Activated CD4-positive, alpha-beta memory T cell treated with anti-CD3 and anti-CD28 coated beads, Interleukin-2, amount 10 ng/mL, durations not matched to agents 7 days and 5 days (primary cell): ENCODE measurements at places on chromosomes 6 and 20. TPM values are rescaled to one million over a fixed set of nuclear protein-coding genes. Genes with fewer than 3 reads are reported as not detected.

DNA sequence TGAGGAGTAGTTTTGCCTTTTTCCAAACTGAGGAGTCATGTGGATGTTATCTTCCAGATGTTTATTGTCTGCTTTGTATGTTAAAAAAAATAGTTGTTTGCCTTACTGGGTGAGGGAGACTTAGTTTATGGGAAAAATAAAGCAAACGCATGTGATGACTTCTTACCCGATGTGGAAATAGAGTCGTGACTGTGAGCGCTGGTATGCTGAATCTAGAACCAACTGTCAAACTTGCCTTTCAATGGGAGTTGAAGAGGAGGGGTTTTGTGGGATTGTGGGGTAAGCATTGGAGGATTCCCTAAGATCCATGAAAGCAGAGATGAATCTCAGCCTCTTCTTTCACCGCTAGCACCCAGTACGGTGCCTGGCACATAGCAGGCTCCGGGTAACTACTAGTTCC is 5.3 kb downstream of the DCBLD1 start:
- no peak overlapping the region for H3K4me3 ChIP-seq
- H3K27ac ChIP-seq = no peak overlapping the region
- no peaks in the 10 kb centered on the region for H3K27me3 ChIP-seq
- H3K36me3 ChIP-seq = peaks cover 12% of the 10 kb centered on the region

DNA sequence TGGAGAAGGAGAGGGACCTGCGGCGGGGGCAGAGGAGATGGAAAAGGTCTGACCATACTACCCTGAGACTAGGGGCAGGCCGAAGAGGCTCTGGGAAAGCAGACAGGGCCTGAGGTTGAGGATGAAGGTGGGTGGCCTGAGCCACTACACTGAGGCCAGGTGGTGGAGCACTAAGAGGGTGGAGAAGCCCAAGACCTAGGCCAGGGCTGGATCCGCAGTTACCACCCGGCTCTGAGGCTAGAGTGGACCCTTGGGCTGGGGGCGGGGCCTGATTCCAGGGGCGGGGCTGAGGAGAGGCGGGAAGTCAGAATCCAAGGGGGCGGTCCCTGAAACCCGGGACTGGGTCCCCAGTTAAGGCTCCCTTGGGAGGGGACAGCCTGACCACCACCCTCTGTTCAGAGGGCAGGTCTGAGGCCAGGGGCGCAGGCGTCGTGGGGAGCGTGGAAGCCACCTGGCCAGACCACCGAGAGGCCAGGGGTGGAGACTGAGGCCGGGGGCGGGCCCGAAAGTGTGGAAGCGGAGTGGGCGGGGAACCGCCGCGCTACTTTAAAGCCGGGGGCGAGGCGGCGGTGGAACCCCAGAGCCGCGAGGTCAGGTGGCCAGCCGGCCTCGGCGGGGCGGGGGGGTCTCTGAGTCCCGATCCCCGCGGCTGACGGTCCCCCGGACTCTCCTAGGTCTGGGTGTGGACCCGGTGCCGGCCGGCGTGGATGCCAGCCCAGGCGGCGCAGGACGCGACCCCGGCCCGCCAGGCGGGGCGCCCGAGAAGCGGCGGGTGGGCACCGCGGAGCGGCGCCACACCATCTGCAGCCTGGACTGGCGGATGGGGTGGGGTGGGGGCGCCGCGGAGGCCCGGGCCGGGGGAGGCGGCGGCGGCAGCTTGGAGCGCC is 8.3 kb downstream of the CCM2L start:
- H3K4me3 ChIP-seq = peak overlapping the region; percentile 68
- DNase-seq = peak; percentile 50
- H3K36me3 ChIP-seq = no peaks in the 10 kb centered on the region
- H3K27ac ChIP-seq = no peak overlapping the region
- peaks cover 70% of the 10 kb centered on the region for H3K27me3 ChIP-seq

The CFAP206 gene
- not detected for total RNA-seq

DNA sequence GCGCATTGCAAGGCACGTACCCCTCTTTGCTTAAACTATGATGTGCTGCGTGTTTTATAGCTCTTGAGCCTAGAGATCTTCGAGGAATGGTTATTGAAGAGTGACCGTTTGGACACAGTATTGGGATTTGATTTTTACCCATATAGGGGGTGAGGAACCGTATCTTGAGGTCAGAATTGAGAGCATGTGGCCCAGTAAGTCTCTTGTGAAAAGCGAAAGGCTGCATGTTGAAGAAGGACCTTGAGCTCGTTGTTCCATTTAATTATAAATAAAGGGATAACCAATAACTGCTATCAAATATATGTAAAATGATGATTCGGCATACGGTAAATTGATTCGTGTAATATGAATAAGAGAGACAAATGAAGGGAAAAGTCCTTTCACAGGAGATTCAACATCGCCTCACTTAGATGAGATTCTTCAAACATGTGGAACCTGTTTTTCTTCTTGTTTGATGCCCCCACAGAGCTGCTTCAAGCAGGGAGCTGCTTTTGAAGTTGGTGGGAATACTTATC is 66.6 kb downstream of the AKAP12 start:
- H3K36me3 ChIP-seq = no peaks in the 10 kb centered on the region
- no peaks in the 10 kb centered on the region for H3K4me1 ChIP-seq
- no peak for DNase-seq
- no peak overlapping the region for H3K4me3 ChIP-seq
- peaks cover 35% of the 10 kb centered on the region for H3K27me3 ChIP-seq
